ENCODE measurements at places on chromosomes 5 and 9. TPM values are rescaled to one million over a fixed set of nuclear protein-coding genes. Genes with fewer than 3 reads are reported as not detected.

DNA sequence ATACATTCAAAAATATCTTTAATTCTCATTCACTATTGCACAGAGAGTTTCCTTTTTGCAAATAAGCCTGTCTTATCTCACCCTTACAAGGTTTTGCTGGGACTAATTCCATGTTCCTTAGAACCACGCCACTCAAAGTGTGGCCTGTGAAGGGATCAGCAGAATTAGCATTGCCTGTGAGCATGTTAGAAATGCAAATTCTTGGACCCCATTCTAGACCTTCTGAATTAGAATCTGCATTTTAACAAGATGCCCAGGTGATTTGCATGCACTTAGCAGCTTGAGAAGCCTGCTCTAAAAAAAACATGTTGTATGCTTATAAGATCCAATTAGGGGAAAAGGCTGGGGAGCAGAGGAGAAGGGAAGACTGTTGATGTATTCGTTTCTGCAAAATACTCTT is 460.0 kb downstream of the NTRK2 start:
- no peak for DNase-seq
- no peaks in the 10 kb centered on the region for H3K36me3 ChIP-seq
- H3K27ac ChIP-seq: no peak overlapping the region

- H3K27me3 ChIP-seq: peaks cover 2% of the 10 kb centered on the region
- no peak for DNase-seq
- no peaks in the 10 kb centered on the region for H3K36me3 ChIP-seq
- no peak overlapping the region for H3K27ac ChIP-seq
- no peak overlapping the region for H3K4me3 ChIP-seq
Measured at GRCh38 chr9:73091909-73092308, 59.8 kb upstream of the ANXA1 start.

DNA sequence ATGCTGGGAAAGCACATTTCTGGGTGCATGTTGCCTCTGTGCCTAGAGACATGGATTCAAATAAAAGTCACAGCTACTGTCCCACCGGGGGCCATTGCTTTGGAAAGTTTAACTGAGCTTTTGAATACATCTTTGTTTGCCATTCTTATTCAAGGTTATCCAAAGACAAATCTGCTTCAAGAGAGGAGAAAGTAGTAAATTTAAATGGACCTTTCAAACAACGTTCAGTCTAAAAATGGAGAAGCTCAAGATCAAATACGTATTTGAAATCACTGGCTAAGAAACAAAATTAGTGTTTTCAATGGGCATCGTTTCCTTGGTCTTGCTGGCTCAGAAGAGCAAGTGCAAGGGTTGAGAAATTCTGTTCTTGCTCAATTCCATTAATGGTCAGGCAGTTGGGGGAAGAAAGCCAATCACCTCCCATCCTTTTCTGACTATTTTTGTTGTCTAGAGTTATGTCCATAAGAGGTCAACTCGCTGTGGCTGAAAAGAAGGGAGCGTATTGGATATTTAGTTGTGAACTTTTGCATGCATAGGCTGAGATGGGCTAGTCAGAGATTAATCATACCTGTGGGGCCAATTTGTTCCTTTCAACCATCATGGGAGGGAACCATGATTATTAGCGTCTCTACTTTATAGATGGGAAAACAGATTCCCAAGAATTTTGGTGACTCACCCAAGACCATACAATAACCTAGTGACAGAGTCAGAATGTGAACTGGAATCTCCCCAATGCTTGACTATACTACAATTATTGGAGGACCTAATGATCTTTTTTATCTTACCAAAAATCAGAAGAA is 276.2 kb upstream of the TNC start:
- H3K27me3 ChIP-seq: no peaks in the 10 kb centered on the region
- peaks cover 2% of the 10 kb centered on the region for H3K4me1 ChIP-seq
- H3K36me3 ChIP-seq: no peaks in the 10 kb centered on the region

GRCh38 chr9:19200229-19200628 is 30.3 kb upstream of the DENND4C start:
- no peaks in the 10 kb centered on the region for H3K4me1 ChIP-seq
- H3K27ac ChIP-seq: no peak overlapping the region
- no peak overlapping the region for H3K4me3 ChIP-seq
- no peak for DNase-seq
- peaks cover 2% of the 10 kb centered on the region for H3K27me3 ChIP-seq
- H3K36me3 ChIP-seq: no peaks in the 10 kb centered on the region

- H3K4me1 ChIP-seq: no peaks in the 10 kb centered on the region
- H3K4me3 ChIP-seq: no peak overlapping the region
- H3K27me3 ChIP-seq: no peaks in the 10 kb centered on the region
- H3K27ac ChIP-seq: no peak overlapping the region
Measured at GRCh38 chr5:116900793-116901192, 326.2 kb upstream of the SEMA6A start.

GRCh38 chr5:9877488-9877887 is 247.3 kb upstream of the TAS2R1 start:
- H3K36me3 ChIP-seq: no peaks in the 10 kb centered on the region
- H3K4me1 ChIP-seq: no peaks in the 10 kb centered on the region
- H3K27me3 ChIP-seq: no peaks in the 10 kb centered on the region
- H3K27ac ChIP-seq: no peak overlapping the region
- DNase-seq: no peak
- no peak overlapping the region for H3K4me3 ChIP-seq

DNA sequence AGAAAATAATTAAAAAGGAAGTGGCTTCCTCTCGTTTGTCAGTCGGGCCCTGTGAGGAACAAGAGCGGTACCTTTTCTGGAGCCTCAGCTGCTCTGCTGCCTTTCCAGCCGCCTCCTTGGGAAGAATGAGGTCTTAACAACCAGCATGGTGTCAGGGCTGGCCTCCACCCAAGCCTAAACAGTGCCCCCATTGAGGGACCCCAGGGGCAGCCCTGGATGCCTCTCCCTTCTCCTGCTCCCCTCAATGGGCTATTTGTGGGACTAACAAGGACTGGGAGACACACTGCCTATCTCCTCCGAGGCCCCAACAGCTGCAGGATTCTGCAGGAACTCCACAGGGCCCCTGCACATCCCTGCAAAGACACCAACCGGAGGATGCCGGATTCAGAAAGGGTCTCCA is 155.4 kb upstream of the MAP3K1 start:
- no peak overlapping the region for H3K4me3 ChIP-seq
- peaks cover 8% of the 10 kb centered on the region for H3K4me1 ChIP-seq
- H3K36me3 ChIP-seq: no peaks in the 10 kb centered on the region

DNA sequence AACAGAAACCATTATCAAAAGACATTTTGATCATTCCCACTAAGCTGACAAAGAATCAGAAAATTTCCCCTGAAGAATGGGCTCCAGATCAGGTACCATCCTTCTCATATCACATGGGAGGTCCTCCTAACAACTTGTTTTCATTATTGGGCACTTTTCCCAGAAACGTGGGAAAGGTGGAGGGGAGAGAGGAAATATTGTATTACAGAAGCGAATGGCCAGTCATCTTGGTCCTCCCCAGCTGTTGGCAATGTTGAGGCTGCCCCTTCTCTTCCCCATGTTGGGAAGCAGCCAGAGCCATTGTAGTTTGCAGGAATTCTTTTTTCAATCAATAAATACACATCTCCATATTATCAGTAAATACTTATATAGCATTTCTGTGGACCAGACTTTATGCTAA is 126.2 kb upstream of the ZNF608 start:
- H3K4me1 ChIP-seq: peaks cover 2% of the 10 kb centered on the region
- H3K4me3 ChIP-seq: no peak overlapping the region

Gene PCDHGA12
- polyA plus RNA-seq: 7.9 TPM

Gene QSOX2
- 12.9 TPM for polyA plus RNA-seq

Gene GARNL3
- 2.2 TPM for polyA plus RNA-seq

Gene BHMT2
- polyA plus RNA-seq: 0.16 TPM

Gene CSF2
- polyA plus RNA-seq: 0.31 TPM

Data from IMR-90 (cell line).